ENCODE measurements at places on chromosomes 7 and 10. TPM values are rescaled to one million over a fixed set of nuclear protein-coding genes. Genes with fewer than 3 reads are reported as not detected.
A peak's percentile ranks its signal among the peaks of the same experiment; 100 is the strongest.

- DNase-seq = no peak
- H3K4me3 ChIP-seq = no peak overlapping the region
- H3K36me3 ChIP-seq = no peaks in the 10 kb centered on the region
- peaks cover 12% of the 10 kb centered on the region for H3K4me1 ChIP-seq
These were observed 30.2 kb upstream of the LEP start for GRCh38 chr7:128210590-128211570.

DNA sequence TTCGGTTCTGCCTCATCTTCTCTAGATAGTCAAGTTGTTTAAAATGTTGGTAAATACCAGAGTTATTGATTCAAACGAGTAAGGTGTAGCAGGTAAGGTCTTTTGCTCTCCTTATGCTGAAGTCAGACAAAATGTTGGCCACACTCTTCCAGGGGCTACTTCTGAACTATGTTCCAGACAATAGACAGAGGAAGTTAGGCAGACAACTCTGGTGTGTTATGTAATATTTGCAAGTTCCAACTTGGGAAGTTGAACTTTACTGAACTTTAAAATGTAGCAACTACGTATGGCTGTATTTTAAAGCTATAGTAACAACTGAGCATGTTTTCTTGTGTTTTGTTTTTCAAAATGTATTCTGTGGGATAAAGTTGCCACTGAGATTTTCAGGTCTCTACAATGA, 125.7 kb upstream of the NEBL start:
- no peaks in the 10 kb centered on the region for H3K4me1 ChIP-seq
- no peaks in the 10 kb centered on the region for H3K36me3 ChIP-seq
- H3K27ac ChIP-seq = no peak overlapping the region
- H3K27me3 ChIP-seq = no peaks in the 10 kb centered on the region

- 0 out of 2 replicates have a peak overlapping the region, but pooled peaks have one; percentile 43 for H3K4me3 ChIP-seq
- H3K4me1 ChIP-seq = no peaks in the 10 kb centered on the region
- peak; percentile 29 for DNase-seq
- H3K27me3 ChIP-seq = peaks cover 47% of the 10 kb centered on the region
- no peaks in the 10 kb centered on the region for H3K36me3 ChIP-seq
- no peak overlapping the region for H3K27ac ChIP-seq
These were observed 353.4 kb downstream of the DNAJB6 start for GRCh38 chr7:157690058-157690832.

DNA sequence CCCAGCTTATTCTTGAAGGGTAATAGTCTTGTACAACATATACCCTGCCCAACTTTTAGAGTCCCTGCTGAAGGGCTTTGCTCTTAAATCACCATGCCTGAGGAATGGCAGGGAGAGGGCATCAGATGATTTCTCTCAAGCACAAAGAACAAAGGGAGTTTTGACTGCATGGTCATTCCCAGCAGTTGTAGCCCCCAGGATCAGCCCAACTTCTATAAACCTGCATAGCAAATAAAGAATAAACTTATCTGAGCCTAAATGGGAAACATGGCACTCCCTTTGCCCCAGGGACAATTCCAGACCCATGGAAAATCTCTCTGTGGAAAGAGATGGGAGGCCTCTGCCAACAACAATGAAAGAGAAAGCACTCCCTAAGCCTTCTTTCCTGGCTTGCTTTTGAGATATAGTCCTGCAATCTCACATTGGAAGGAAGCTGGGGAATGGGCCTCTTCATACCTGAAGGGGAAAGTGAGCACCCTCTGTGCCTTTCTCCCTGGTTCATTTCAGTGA, 18.7 kb downstream of the CADPS2 start:
- H3K27me3 ChIP-seq = no peaks in the 10 kb centered on the region
- no peak overlapping the region for H3K4me3 ChIP-seq
- DNase-seq = no peak
- H3K27ac ChIP-seq = no peak overlapping the region
- no peaks in the 10 kb centered on the region for H3K4me1 ChIP-seq

Gene LIPN
- not detected for total RNA-seq
